ENCODE measurements at places on chromosomes 7 and 10.
A peak's percentile ranks its signal among the peaks of the same experiment; 100 is the strongest.

DNA sequence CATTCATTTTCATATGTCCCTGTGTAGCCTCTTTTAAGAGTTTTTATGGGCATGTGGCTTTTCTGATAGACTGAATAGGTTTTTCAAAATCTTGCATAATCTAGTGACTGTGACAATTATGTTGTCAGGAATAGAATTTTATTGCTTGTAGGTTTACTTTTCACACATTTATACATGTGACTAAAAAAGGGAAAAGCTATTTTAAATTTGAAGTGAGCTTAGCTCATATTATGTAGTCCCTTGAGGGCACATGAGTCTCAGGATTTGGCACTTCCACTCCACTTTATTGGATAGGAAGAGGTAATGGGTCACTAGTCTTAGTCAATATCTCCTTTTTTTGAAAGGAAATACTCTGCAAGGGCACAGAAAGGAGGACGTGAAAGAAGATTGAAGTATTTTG lies 247.3 kb downstream of the SUGCT start:
- no peak for DNase-seq

DNA sequence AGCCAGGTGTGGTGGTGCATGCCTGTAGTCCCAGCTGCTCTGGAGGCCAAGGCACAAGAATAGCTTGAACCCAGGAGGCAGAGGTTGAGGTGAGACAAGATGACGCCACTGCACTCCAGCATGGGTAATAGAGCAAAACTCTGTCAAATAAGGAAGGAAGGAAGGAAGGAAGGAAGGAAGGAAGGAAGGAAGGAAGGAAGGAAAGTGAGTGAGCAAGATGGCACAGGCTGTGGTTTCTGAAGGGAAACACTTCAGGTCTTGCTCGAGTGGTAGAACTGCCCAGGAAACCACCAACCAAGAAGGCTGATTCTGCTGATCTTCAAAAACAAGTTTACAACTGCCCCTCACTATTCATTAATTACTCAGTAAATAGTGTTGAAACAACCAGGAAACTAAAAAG lies 45.2 kb downstream of the EZH2 start:
- no peak for DNase-seq

GRCh38 chr10:102643336-102644065 lies 778 bp upstream of the TRIM8 start:
- DNase-seq: no peak

- no peak for DNase-seq
Observed at GRCh38 chr7:141238596-141239243, 164.9 kb downstream of the TMEM178B start.

DNA sequence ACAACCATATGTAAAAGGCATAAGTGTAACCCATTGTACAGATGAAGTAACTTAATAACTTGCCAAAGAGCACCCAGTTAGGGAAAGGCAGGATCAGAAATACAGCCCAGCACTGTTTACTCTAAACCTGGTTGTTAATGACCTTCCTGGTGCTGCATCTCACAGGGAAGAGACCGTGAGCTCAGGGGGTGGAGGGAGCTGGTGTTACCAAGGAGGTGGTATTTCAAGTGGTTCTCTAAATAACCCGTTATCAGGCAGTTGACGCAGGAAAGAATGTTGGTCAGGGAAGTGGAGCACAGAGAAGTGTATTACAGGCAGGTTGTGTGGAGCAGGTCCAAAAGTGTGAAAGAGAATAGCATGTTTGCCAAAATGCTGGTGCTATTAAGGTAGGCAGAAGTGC lies 4.4 kb upstream of the ST7 start:
- DNase-seq: no peak

GRCh38 chr10:35340975-35341374 lies 4.7 kb downstream of the CCNY start:
- DNase-seq: no peak

DNA sequence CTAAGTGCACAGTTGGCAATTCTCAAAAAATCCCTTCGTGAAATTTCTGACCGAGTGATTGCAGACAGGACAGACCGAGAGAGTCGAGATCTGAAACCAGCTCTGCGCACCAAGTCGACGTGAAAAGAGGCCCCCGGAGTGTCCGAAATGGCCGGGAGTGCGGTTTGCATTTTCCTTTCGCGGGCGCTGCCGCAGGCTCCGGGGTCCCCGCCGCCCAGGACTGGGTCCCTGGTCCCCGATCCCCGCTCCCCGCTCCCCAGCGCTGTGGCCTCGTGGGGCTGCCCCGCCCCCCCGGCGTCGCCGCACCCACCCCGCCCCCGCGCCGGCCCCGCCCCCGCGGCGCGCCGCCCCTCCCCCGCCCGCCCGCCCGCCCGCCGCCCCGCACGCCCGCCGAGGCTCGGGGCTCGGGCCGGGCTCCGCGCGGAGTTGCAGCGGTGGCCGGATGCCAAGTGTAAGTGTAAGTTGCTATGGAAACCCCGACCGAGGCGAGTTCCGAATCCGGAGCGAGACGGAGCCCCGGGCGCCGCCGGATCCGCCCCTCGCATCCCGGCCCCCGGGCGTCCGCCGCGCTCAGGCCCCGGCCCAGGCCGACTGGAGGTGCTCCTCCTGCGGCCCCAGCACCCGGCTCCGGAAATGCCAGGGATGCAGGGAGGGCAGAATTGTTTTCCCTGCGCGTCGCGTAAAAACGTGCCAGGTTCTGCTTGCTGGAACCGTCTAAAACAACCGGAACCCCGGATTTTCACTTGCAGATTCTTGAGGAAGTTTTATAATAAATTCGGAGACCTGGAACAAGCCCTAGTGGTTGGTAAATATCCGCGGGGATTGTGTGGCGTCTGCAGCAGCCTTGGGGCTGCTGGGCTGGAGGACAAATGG lies 4.6 kb downstream of the BMI1 start:
- no peak for DNase-seq

DNA sequence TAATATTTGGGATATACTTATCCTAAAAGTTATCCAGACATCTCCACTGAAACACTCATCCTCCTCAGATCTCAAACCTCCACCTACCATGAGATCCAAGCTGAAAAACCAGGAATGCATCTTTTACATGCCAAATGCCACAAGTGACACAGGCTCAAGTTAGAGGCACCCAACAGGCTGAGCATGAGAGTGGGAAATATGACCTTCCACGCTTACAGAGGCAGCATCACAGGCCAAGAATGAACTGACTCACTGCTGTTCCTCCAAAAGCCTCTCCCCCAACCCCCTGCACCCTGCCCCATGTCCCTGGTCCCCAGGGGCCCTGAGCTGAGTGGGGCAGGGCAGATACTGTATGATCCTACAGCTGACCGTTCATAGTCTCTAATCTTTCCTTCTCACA lies 4.8 kb upstream of the MTPAP start:
- no peak for DNase-seq

GRCh38 chr7:94436700-94437099 lies 42.0 kb downstream of the COL1A2 start:
- no peak for DNase-seq

DNA sequence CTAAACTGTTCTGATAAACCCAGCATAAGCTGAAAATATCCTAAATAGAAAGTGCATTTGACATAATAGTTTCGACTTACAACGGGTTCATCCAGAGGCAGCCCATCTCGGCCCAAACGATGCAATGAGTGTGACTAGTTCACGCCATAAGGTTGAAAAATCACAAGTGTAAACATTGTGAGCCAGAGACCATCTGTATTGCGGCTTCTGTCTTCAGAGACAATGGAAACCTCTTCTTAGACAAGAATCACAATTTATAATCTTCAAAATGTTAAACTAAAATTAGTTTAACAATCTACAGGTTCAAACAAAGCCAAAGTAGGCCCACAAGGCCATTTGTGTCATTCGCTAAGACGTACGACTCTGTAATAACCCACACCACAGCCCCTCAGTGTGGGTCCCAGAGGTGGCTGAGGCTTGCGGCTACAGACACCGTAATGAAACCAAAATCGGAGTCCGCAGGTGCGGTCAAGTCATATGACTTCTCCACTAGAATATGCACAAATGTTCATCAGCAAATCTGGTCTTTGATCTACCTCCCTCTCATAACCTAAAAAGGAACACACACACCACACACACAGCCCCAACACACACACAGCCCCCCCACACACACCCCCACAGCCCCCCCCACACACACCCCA lies 81.8 kb downstream of the DIP2C start:
- no peak for DNase-seq

- peak; percentile 53 for DNase-seq
Observed at GRCh38 chr10:118698421-118698820, 56.3 kb downstream of the CACUL1 start.

GRCh38 chr10:12639996-12640944 lies 290.9 kb downstream of the CAMK1D start:
- no peak for DNase-seq

GRCh38 chr7:65475040-65475726 lies 101.5 kb downstream of the ZNF92 start:
- DNase-seq: no peak

DNA sequence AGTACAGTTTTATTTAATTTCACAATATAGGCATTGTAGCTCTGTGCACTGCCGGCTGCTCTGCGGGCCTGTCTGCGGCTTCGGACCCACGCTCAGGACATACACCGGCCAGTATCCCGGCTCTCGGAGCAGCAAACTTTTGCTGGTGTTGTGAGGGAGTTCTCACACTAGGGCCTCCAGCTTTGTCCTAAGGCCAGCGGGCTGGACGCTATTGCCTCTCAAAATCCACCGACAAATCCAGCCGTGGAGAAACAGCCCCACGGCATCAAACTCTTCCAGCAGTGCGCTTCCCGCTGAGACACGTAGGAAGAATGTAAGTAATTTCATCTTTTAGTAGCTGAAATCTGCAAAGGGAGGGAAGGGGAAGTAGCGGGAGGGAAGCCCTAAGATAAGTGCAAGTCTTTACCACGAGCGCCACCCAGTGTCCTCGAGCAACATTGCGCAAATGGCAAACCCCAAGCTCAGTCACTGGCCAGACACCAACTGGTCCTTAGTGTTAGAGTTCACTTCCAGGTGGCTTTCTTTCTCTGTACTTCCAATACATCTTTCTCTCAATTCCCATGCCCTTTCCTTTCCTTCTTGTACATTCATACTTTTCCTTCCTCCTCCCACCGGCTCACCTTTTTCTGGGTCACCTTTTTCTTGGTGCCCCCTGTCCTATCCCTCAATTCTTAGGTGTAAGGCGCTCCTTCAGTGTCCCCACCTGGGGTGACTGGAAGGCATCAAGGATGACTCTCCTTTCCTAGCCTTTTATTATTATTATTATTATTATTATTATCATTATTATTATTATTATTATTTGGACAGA lies 3.0 kb upstream of the DLX5 start:
- DNase-seq: peak; percentile 33

DNA sequence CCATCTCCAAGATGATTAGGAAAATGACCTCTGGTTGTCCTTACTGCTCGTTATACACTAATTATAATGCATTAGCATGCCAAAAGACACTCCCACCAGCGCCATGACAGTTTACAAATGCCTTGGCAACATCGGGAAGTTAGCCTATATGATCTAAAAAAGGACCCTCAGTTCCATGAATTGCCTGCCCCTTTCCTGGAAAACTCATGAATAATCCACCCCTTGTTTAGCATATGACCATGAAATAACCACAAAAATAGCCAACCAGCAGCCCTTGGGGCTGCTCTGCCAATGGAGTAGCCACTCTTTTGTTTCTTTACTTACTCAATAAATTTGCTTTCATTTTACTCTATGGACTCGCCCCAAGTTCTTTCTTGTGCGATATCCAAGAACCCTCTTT lies 41.6 kb upstream of the KCNMA1 start:
- no peak for DNase-seq

DNA sequence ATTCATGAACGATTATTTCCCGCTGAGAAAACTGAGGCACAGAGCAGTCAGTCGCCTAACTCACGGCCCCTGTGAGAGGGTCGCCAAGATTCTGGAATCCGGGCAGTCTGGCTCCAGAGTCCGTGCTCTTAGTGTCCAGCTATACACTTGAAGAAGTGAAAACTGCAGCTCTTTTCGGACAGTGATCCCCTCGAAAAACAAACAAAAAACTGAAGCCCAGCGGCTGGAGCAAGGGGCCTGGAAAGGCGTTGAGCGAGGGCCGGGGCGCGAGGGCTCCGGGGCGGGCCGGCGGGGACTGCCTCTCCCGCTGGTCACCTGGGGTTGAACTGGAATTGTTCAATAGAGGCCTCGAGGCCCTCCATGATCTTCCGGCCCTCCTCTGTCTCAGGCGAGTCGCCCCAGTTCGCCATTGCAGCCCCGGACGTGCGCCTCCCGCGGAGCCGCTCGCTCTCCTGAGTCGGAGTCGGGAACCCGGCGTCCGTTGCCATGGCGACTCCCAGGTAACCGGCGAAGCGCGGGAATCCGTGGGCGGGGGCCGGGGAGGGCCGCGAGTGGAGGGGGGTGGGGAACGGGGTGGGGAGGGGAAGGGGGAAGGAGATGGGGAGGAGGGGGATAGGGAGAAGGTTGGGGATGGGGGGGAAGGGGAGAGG lies 881 bp downstream of the C10orf67 start:
- peak; percentile 11 for DNase-seq

DNA sequence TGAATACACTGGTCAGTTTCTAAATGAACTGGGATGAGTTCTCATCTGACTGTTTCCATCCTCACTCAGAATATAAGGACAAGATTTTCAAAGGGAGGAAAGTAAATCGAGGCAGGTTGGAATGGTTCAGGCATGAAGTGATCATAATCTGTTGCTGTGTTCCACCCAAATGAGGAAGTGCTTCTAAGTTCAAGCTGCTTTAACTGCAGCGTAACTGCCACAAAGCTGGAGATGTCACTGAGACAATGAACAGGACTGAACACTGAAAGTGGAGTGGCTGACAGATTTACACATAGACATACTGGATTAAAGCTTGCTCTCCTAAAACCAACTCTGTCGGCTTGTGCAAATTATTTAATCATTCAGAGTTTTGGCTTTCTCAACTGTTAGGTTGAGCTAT lies 66.6 kb downstream of the GPR37 start:
- no peak for DNase-seq

DNA sequence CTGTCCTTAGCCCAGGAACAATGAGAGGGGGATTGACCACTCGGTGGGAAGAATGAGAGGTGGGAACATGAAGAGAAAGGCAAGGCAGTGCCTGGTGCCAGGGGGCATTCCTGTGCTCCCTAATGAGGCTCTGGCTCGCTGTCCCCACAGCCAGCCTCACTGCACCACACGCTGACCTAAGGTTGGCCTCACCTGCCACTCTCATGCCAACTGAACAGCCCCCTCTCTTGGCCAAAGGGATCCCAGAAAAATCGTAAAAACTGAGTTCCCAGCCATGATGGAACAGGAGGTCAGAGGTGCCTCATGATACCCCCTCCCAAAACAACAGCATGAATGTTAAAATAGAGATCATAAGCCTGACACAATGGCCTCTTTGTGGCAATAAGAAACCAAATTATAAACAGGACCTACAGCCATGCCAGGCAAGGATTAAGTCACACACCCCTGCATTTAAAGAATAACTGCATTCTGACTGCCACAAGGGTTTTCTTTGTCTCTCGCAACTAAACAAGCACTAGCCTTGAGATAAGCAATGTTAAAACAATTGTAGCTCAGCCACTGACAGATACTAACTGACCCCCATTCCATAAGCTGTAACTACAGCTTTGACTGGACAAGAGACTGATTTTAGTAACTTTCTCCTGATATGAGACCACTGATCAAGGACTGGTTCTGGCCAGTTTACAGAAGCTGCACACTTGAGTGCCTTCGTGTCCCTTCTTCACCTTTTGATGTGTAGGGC lies 149.2 kb downstream of the SH2D4B start:
- no peak for DNase-seq

All from stimulated activated CD8-positive, alpha-beta memory T cell treated with anti-CD3 and anti-CD28 coated beads, Interleukin-4, amount 100 ng/mL, for 4 hours (primary cell).